ENCODE measurements at places on chromosomes 1 and 21. TPM values are rescaled to one million over a fixed set of nuclear protein-coding genes. Genes with fewer than 3 reads are reported as not detected.

ACOT11 gene
- total RNA-seq = 82.5 TPM

- no peak for DNase-seq
These were observed 777.3 kb downstream of the LTN1 start for GRCh38 chr21:28215214-28215954.

DNA sequence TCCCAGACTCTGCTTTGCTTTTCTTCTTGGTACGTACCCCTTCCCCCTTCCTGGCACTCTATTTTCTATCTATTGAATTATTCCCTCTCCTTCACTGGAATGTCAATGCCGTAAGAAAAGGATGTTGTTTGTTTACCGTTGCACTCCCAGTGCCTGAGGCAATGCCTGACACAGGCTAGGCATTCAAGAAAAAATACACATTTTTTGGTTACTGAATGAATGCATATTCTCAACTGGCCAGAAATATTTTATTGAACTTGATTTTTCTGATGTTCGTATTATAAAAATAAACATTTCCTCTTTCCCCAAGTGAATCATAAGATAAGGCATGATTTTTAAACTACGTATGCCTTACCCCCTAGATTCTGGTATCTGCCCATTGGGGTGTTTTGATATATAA lies 41.2 kb downstream of the GNG12 start:
- DNase-seq = no peak

DNA sequence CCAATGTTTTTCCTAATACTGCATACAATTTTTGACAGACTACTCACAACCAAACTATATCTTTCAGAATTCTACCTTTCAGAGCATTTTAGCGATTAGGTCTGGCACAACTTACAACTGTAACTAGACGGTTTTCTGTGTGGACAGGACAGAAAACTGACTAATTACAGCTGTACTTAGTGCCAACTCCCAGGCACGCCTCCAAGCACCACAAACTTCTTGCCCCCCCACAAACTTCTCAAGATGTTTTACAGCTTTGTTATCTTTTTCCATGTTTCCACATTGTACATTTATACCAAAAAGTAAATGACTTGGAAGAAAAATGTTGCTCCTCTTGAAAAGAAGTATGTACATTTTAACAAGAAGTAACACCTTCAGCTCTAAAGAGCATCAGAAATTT lies 13.8 kb downstream of the LYST start:
- no peak for DNase-seq

DNA sequence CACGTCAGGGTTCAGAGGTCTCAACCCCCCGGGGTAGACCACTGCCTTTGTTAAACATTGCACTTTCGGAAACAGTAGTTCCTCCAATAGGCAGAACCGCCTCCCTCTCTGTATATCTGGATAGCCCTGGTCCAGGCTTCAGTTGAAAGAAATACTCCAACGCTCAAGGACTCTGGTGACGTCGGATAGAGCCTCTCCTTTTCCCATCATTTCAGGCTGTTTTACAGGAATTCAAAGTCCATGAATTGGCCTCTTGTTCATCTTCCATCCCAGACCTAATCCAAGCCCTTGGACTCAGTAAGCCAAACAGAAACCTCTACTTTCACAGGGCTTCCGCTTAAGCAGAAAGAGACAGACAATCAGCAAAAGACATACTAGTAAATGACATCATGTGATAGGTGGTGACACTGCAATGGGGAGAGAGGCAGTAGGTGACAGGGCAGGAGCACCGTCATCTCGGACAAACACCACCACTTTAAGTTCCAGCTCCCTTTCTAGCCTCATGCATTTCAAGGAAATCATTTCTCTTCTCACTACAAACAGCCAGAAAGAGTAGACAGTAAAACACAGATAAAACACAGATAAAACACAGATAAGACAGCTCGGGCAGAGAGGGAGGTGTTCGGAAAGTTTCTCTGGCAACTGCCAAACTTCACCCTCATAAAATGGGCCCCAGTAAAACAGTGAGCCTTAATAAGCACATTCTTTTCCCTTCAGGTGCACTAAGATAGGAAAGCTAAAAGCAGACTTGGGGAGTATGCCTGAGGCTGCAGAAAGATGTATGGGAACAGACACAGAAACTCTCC lies 2.3 kb upstream of the PLA2G2A start:
- peak; percentile 78 for DNase-seq
